ENCODE measurements at places on chromosomes 2 and 18.

DNA sequence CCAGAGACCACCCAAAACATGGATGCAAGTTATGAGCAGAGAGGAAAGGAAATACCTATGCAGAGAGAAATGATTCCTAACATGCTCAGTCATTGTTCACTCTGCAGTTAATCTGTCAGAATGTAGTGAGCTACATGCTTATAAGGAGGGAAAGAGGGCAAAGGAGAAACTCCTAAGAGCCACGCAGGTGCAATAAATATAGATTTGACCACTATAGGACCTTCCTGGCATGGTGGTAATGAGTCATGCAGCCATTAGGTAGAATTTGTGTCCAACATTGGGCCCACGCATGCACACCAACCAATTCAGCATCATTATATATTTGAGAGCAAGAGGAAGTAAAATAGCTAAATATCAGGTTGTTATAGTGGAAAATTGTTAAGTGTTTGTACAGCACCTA is 699.9 kb downstream of the DSC3 start:
- no peak for DNase-seq

GRCh38 chr18:22167471-22168241 is 1.7 kb upstream of the GATA6 start:
- no peak for DNase-seq

DNA sequence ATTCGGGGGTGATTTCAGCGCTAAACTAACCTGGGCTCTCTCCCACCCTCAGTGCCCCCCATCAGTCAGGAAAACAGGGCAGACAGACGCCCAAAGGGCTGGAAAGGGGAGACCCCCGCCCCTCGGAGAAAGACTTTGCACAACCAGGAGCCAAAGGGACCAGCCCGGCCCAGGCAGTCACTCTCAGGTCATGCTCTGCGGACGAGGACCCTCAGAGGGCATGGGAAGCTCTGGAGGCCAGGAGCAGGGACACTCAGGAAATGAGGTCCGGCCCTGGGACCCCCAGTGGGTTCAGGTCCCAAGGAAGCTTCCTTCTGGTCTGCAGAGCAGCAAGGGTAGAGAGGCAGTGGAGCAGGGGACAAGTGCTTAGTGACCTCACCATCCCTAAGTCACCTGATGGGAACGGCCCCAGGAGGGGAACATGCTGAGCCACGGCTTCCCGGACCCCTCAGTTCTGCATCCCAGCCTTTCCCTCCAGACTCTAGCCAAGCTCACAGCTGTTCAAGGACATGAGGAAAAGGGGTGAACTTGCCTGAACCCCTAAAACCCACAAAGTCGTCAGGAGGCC is 88.0 kb upstream of the GPC1 start:
- no peak for DNase-seq

GRCh38 chr2:110858993-110859701 is 126.8 kb downstream of the ACOXL start:
- no peak for DNase-seq

DNA sequence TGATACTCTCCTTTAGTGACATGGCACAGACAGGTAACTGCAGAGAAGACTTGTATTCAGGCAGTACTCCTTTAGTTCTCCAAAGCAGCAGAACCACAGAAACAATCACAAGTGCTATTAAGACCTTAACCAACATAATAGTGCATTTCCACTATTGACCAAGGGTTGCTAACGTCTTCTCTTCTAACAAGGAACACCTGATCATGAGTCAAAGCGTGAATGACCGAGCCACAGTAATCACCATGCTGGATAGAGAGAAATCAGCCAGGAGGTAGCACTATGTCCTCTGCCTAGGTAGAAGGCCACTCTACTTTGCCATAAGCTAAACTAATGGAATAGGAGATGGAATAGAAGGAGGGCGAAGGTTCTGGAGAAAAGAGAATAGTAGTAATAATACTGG is 161.0 kb downstream of the ANKRD44 start:
- no peak for DNase-seq

- no peak for DNase-seq
Observed at GRCh38 chr2:129369437-129369836, 610.0 kb upstream of the RAB6C start.

DNA sequence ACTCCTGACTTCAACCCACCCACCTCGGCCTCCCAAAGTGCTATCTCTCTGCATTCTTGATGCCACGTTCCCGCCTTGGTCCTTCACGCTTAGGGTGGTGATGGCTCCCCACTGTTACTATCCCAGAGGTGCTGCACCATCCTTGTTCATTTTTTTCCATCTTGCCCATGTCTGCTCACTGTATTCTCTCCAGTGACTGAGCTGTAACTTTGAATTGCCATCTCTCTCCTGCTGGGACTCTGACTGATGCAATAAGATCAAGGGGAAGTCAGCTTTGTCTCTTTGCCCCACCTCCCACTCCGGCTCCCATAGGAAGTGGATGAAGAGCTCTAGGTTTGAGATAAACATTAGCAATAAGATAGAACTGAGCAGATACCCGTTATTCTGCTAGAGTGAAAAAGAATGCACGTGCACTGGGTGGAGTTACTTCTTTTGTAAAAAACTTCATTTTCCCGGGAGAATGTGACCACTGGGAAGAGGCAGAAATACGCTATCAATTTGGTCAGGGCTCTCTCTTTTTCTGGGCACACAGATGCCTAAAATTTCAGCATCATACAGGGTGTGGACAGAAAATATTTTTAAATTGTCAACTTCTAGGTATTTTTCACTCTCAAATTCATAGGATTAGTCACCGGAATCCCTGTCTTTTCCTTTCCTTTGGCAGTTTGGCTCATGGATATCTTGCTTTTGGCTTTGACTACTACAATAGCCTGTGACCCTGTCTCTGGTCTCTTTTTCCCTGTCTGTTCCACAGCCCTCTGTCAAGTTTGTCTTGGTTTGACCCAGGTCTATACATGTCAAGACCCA is 105.4 kb downstream of the POLR1A start:
- no peak for DNase-seq

- DNase-seq: no peak
Observed at GRCh38 chr2:80073134-80073561, 231.4 kb downstream of the LRRTM1 start.

GRCh38 chr2:200617156-200618053 is 31.6 kb downstream of the AOX1 start:
- no peak for DNase-seq

- DNase-seq: no peak
Observed at GRCh38 chr2:85737481-85737880, 16.3 kb upstream of the ATOH8 start.

- no peak for DNase-seq
Observed at GRCh38 chr2:60586081-60586480, 32.6 kb upstream of the BCL11A start.

- DNase-seq: no peak
Observed at GRCh38 chr18:58224425-58224750, 180.4 kb downstream of the NEDD4L start.

DNA sequence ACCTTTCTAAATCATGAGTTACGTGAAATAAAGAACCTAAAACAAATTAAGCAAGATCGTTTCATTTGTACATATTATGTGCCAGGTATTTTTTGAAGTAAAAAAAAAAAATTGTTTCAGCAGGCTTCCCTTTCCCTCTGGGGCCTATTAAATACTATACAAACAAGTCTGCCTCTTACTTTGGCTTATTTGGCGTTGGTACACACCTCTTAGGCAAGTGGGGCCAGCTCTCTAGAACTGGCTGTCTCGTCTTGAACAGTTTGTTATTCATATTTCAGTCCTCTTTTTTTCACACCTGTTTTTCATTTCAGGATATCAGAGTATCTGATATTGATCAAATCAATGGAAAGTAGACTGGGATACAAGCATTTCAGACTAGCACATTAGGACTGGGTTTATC is 27.4 kb upstream of the PPP3R1 start:
- no peak for DNase-seq

DNA sequence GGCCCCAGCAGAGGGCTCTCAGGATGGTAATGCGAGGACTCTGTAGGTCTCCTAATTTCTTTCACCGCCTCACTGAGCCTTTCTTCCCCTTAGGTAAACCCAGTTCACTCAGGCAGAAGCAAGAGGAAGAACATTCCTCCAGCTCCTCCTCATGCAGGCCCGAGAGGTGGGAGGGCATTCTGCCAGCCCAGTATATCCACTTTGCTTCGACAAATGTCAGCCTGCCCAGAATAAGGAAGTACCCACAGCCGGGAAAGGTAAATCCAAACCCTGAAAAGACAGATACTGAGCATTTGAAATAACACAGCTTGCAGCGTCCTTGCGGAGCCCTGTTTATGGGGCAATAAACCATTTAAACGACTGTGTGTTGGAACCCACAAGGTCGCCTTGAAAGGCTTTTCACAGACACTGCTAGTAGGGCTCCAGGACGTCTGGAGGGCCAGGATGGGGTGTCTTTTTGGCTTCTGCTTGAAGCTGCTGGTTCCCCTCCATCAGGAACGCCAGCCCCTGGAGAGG is 63.0 kb upstream of the STPG4 start:
- no peak for DNase-seq

DNA sequence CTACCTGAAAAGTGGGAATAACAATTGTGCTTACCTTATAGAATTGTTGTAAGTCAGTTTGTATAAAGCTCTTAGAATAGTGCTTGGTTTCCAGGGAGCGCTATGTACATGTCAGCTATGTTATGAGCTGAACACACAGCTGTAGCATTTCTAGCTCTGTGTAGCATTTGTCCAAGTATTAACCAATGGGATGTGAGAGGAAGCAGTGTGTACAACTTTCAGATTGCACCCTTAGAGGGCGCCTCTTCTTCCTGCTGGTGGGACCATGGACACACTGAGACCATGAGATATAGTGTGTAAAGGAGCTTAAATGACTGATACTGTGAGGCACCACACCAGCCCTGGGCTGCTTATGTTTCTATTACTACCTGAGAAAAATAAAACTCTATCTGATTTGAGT is 380.2 kb downstream of the LNPK start:
- DNase-seq: no peak

DNA sequence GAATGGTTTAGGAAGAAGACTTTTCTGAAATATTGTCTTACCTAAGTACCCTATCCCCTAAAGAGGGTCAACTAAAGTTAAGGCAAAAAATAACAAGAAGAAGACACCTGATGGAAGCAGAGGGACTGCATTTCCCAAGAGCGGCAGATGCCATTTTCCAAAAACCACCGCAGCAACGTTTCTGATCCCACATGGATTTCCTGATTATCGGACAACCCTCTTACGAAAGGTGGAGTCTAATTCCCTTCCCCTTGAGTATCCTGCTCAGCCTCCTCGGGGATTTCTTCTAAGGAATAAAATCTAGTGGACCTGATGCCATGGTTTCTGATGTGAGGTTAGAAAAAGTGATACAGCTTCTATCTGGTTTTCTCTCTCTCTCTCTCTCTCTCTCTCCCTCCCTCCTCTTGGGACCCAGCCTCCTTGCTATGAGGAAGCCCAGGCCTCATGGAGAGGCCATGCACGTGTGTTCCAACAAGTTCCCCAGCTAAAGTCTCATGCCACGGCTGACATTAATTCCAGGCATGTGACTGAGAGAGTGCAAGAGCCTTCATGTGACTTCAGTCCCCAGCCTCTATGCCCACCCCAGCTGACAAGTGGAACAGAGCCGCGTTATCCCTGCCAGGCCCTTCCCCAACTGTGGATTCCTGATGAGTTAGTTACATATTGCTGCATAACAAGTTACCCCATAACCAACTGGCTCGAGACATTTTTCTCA is 150.3 kb downstream of the SMAD2 start:
- no peak for DNase-seq

DNA sequence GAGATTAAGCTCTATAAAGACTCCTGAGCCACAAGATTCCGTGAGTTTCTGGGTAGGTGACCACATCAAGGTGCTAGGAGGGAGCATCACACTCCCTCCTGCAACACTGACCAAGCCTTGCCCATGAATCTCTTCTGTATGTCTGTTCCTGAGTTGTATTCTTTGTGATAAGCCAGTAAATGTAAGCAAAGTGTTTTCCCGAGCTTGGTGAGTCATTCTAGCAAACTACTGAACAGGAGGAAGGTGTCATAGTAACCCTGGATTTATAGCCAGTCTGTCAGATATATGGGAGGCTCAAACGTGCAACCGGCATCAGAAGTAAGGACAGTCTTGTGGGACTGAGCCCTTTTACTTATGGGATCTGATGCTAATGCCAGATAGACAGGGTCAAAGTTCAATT is 346.1 kb upstream of the KYNU start:
- no peak for DNase-seq

- no peak for DNase-seq
Observed at GRCh38 chr2:53826587-53827397, 33.0 kb downstream of the GPR75 start.

GRCh38 chr18:68427951-68428401 is 286.9 kb downstream of the TMX3 start:
- DNase-seq: no peak

DNA sequence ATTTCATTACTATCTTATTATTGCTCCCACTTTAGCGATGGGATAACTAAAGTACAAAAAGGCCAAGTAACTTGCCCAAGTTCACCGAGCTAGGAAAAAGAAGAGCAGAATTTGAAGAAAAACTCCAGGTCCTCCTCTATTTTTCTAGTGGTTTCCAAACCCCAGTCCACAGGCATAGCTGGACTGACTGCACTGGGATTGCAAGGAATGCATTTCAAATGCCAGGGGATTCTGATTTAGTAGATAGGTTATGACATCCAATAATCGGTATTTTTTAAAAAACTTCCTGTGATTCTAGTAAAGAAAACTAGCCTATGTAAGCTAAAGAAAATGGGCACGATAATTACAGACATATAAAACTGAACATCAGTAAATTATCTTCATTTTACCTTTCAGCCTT is 62.7 kb upstream of the GALNT5 start:
- DNase-seq: no peak

DNA sequence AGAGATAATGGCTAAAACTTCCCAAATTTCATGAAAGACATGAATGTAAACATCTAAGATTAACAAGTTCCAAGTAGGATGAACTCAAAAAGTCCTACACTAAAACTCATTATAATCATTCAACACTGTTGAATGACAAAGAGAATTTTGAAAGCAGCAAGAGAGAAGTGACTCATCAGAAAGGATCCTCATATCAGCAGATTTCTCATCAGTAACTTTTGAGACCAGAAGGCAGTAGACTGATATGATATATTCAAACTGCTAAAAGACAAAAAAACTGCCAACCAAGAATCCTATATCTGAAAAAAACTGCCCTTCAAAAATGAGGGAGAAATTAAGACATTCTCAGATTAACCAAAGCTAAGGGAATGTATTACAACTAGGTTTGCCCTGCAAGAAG is 130.6 kb upstream of the OTX1 start:
- DNase-seq: no peak

DNA sequence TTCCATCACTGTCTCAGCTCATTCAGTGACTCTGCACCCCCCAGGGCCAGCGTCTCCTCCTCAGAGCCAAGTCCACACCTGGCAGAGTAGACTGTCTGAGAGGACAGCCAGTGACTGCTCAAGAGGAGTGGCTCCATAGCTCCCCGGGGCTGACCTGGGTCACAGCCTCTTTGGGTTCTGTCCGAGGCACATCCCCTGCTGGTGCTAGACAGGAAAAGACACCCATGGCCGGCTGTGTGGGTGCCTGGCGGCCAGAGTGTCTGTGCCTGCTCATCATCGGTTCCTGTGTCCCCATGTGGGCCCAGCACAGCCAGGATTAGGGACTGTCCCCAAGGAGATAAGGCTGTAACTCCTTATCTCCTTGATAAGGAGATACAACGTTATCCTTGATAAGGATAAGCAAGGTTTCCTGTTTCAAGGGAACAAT is 3.5 kb upstream of the CROCC2 start:
- no peak for DNase-seq

GRCh38 chr18:79105455-79105854 is 36.3 kb downstream of the ATP9B start:
- no peak for DNase-seq
